ENCODE measurements at places on chromosomes 5 and 9. TPM values are rescaled to one million over a fixed set of nuclear protein-coding genes. Genes with fewer than 3 reads are reported as not detected.

GRCh38 chr5:168972731-168973130 lies 328.2 kb downstream of the SLIT3 start:
- H3K36me3 ChIP-seq: no peaks in the 10 kb centered on the region
- DNase-seq: no peak
- H3K4me1 ChIP-seq: no peaks in the 10 kb centered on the region

- H3K36me3 ChIP-seq: no peaks in the 10 kb centered on the region
- no peak for DNase-seq
- H3K4me3 ChIP-seq: no peak overlapping the region
- no peaks in the 10 kb centered on the region for H3K27me3 ChIP-seq
Observed at GRCh38 chr9:91127653-91128052, 234.1 kb downstream of the AUH start.

The TMOD1 gene
- 176 TPM for total RNA-seq

DNA sequence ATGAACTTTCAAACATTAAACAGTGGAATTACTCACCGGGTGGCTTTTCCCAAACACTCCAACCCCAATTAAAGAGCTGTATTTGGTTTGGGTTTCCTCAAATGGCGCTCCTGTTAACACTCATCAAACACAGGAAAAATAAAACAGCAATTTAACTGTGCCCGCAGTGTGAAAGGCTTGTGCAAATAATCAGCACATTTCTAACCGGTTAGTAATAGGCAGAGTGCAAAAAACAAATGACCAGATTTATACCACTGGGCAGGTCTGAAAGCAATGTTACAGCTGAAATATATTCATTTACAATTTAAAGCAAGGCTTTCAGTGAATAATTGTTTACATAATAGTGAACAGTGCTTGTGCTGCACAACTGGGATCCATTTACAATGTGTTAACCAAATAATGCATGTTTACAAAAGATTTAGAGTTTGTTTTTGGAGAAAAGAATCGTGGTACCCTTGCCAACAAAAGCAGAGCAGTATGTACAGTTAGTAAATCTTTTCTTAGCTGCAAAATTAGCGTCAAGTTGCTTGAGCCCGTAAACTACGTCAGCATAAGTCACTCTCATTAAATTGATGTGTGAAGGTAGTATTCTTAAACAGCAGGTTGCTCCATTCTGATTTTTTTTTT lies 662.9 kb upstream of the ZNF608 start:
- H3K27ac ChIP-seq: peak overlapping the region; percentile 12
- H3K4me1 ChIP-seq: peaks cover 39% of the 10 kb centered on the region
- no peak for DNase-seq
- no peaks in the 10 kb centered on the region for H3K36me3 ChIP-seq

The ZNF354C gene
- 3.6 TPM for total RNA-seq

DNA sequence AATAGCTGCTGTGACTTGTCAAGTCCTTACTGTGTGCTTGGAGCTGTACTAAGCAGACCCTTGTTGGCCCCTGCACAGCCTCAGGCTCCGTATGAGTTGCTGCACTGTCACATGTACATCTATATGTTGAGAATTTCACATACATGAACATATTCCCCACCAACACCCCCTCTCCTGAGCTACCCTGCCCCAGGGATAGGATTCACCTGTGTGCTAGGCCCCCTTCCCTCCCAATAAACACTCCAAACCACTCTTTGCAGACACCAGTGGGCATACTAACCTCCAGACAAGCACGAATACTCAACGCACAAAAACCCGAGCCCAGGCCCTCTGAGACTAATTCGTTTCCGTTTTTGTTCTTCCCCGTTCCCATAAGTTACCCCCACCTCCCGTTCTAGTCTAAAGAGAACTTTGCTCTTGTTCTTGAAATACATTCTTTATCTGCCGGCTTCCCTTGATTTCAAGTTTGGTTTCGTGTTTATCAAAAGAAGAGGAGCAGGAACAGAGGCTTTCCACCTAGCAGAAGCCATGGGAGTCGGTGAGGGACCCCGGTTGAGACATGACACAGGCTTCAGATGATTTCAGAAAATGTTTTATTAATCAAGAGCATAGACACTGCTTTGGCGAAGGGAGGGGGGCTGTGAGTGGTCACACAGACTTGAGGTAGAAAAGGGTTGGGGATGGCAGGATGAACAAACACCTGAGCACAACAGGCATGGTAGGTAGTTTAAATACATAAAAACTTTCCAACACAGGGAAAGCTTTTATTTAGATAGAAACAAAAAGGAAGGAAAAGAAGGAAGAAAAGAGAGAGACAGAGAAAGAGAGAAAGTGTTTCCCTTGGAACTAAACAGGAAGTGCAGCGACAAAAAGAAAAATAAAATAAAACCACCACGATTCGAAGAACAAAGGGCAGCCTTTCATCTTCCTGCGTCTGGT lies 3.4 kb downstream of the HAND1 start:
- no peaks in the 10 kb centered on the region for H3K36me3 ChIP-seq
- DNase-seq: no peak
- no peak overlapping the region for H3K27ac ChIP-seq
- peaks cover 28% of the 10 kb centered on the region for H3K27me3 ChIP-seq
- peak overlapping the region; percentile 64 for H3K4me3 ChIP-seq

The LHX3 gene
- total RNA-seq: not detected
